PC-3 (cell line): ENCODE measurements at places on chromosomes 2 and 18. TPM values are rescaled to one million over a fixed set of nuclear protein-coding genes. Genes with fewer than 3 reads are reported as not detected.

- DNase-seq: no peak
These were observed 28.3 kb downstream of the REEP1 start for GRCh38 chr2:86308984-86309695.

- no peak for DNase-seq
These were observed 43.4 kb upstream of the SCN1A start for GRCh38 chr2:166171216-166171615.

GRCh38 chr2:134384131-134384530 lies 130.3 kb downstream of the MGAT5 start:
- no peak for DNase-seq

GRCh38 chr18:37242826-37243560 lies 322.6 kb downstream of the CELF4 start:
- no peak for DNase-seq

- DNase-seq: no peak
These were observed 11.3 kb upstream of the STK25 start for GRCh38 chr2:241519669-241520068.

- no peak for DNase-seq
These were observed 265.3 kb upstream of the NXPH2 start for GRCh38 chr2:139045524-139045923.

GRCh38 chr2:177622521-177622920 lies 229.9 kb downstream of the AGPS start:
- DNase-seq: peak; percentile 39

- no peak for DNase-seq
These were observed 72.9 kb downstream of the NDUFA10 start for GRCh38 chr2:239952251-239952650.

DNA sequence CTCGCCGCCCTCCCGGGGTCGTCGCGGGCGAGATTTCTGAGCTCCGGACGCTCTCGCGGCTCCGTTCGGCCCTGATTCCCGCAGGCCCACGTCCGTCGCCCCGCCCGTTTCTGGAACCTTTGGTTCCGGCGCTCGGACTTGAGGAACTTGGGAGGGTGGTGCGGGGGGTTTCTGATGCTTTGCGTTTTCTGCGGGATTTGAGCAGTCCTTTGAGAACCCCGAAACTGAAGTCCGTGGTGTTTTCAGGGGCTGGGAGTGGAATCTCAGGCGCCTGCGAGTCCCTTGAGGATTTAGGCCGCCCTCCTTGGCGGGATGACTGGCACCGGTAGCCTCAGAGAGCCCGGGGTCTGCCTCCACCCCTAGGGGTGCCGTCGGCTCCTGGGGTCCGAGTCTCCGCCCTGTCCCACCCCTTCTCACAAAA lies 336 bp downstream of the THNSL2 start:
- no peak for DNase-seq

DNA sequence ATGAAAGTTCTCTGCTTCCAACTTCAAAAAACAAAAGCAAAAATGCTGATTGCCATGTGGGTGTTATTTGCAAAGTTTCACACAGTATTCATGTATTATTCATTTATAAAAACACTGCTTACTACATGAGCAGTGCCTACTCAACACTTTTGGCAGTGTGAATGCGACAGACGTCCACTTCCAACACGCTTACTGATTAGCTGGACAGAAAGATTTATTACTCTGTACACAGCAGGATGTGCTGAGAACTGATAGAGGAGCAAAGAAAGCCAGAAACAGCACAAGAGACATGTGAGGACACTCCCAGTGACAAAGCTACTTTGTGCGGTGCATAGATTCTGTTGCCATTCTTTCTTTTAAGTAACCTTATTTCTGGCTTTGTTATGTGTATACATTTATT lies 258.8 kb downstream of the DLGAP1 start:
- no peak for DNase-seq

DNA sequence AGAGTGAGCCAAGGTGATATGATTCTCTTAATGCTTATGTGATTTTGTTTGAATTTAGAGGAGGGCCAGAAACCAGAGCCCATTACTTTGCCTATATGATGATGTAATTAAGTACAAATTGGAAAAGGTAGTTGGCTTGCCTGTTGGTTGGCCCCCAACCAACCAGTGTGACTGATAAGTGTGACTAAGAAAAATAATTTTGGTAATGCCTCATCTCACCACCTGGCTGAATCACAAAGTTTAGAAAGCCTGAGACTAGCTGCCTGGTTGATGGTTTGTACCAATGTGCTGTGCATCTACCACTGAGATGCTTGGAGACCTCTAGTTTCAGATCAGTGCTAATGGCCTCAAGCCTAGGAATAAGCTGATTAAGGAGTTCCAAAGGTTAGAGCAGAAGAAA lies 338.7 kb downstream of the CDH2 start:
- peak; percentile 89 for DNase-seq

DNA sequence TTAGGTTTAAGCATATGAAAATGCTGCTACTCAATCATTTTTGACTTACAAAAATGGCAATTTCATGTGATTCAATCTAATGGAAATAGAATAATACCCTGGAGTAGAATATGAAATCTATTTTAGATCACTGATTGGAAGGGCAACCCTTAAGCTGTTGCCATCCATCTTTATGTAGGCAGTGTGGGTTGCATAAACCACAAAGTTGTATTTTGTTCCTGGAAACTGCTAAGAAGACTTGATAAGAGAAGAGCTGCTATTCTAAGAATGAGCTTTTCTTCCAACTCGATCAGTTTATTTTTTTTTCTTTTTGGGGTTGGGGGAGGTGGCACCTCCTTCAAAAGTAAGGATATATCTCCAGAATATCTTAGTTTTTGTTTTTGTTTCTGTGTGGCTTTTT lies 60.2 kb downstream of the CAVIN2 start:
- DNase-seq: no peak

GRCh38 chr2:215216806-215217205 lies 78.4 kb upstream of the ABCA12 start:
- DNase-seq: no peak

DNA sequence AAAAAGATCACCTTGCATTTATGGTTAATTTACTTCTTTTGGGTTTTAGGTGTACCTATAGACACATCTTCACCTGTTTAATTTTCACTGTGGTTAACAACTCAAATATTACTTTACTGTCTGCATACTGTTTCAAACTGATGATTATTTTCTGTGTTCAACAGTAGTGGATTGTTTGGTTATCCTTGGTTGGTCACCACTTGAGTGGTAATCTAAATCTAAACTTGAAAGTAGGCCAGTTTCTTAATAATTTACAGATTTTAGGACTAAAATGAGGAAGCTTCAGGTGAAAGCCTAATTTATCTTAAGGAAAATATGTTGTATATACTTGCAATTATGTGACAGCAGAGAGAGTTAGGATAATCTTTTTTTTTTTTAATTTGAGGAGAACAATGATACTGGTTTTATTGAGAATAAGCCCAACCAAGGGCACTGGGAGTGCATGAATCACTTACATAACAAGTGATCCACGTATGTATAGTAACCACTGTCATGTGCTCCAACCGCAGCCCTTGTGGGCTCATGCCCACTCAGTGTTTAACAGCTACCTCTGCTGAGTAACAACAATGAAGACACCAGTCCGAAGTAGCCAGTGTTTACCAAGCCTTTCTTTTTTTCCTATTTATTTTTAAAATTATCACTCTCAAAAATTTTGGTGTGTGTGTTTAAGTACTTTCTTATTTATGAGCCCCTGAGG lies 31.0 kb upstream of the WDSUB1 start:
- DNase-seq: no peak

MPP4 gene
- 0.52 and 0.77 TPM in 2 replicates for total RNA-seq

TSGA10 gene
- total RNA-seq: 3.6 and 8.9 TPM in 2 replicates

FBXO48 gene
- total RNA-seq: 0.52 and 0.91 TPM in 2 replicates

REG1B gene
- total RNA-seq: not detected in 2 replicates

SLC16A14 gene
- total RNA-seq: 12.4 and 14.4 TPM in 2 replicates

ARHGAP15 gene
- not detected in 2 replicates for total RNA-seq
